ENCODE measurements at places on chromosomes 16 and 17.
A peak's percentile ranks its signal among the peaks of the same experiment; 100 is the strongest.

DNA sequence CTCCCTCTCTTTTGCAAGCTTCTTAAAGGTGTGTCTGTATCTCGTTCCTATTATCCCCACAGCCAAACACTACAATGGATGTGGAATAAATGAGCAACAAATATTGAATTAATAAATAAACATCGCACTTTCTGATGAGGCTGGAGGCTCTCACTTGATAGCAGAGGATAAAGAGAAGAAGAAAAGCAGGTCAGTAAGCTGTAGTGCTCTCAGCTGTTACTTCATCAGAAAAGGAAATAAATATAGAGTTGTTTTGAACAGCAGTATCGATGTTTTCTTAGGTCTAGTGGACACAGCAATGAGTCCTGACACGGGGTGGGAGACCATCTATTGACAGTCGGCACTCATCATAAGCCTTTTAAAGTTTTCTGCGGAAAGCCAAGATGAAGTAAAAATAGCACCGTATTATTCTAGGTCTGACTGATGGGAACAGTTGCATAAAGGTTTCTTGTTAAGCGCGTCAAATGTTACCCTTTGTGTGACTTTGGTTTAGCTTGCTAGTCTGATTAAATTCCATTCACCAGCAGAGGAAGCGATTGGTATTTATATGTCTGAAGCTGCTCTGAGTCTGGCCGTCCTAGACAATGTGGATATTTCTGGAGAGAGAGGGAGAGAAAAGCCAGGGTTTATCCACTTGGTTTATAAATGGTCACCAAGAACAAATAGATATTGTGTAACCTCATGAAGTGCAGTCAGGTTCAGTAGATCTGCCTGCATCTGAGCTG is 646.1 kb downstream of the CDH11 start:
- DNase-seq: peak; percentile 39
- H3K27ac ChIP-seq: no peak overlapping the region
- no peaks in the 10 kb centered on the region for H3K36me3 ChIP-seq
- peaks cover 6% of the 10 kb centered on the region for H3K4me1 ChIP-seq
- H3K27me3 ChIP-seq: no peaks in the 10 kb centered on the region

DNA sequence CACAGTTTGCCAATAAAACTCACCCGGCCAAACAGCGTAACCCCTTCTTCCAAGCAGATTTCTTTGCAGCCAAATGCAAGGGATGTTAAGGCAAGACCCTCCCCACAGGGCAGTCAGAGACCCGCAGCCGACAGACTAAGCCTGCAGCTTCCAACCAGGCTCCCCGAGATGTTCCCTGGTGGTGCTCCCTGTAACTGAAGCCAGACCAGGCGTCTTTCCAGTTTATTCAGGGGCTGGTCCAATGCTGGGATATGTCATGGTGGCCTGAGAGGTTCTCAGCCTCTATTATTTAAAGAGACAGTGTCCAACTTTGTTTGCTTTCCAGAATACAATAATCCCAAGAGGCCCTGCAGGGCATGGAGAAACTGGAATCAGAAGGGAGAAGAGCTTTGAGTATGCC is at the start of gene PMP22:
PMP22 (minus strand) TSS at position 196 of the 400 bp plus-strand sequence. CDS start 4,599 bp downstream, outside the sequence.
- peaks cover 1% of the 10 kb centered on the region for H3K36me3 ChIP-seq
- H3K4me1 ChIP-seq: peaks cover 14% of the 10 kb centered on the region
- DNase-seq: no peak
- H3K27me3 ChIP-seq: no peaks in the 10 kb centered on the region
- H3K4me3 ChIP-seq: peak within 1 kb of the TSS; percentile 92
- no peak within 1 kb of the TSS for H3K27ac ChIP-seq

DNA sequence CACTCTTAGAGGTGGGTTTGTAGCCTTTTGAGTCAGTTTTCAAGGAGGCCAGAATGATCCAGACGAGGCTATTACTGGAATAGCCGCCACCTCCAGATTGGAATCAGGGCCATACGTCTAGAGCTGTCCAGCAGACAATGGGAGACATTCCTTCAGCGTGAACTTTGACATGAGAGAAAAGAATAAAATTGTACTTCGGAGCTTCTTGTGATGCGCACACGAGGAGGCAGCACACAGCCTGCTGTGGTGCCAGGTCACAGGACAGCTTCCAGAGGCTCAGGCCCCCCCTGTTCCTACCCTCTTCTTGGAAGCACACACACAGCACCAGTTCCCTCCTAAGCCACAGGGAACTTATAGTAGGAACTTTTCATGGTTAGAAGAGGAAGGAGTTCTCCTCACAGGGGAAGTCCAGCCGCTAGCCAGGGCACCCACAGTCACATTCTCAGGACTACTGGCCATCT is 81.0 kb downstream of the VPS53 start:
- no peaks in the 10 kb centered on the region for H3K27me3 ChIP-seq
- H3K27ac ChIP-seq: peak overlapping the region; percentile 28
- H3K36me3 ChIP-seq: peaks cover 25% of the 10 kb centered on the region
- H3K4me3 ChIP-seq: no peak overlapping the region
- peak; percentile 27 for DNase-seq

DNA sequence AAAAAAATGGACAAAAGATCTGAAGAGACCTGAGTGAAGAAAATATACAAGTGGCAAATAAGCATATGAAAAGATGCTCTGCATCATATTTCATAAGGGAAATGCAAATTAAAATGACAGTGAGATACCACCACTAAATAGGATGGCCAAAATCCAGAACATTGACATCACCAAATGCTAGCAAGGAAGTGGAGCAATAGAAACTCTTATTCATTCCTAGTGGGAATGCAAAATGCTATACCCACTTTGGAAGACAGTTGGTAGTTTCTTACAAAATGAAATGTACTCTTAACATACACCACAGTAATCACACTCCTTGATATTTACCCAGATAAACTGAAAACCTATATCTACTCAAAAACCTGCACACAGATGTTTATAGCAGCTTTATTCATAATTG is 33.6 kb downstream of the DHRS7B start:
- H3K36me3 ChIP-seq: no peaks in the 10 kb centered on the region
- DNase-seq: no peak
- H3K27me3 ChIP-seq: no peaks in the 10 kb centered on the region
- H3K4me1 ChIP-seq: no peaks in the 10 kb centered on the region

GRCh38 chr16:69465083-69465721 is 40.8 kb downstream of the CYB5B start:
- H3K27ac ChIP-seq: no peak overlapping the region
- H3K4me1 ChIP-seq: peaks cover 8% of the 10 kb centered on the region
- peak; percentile 73 for DNase-seq
- H3K36me3 ChIP-seq: peaks cover 53% of the 10 kb centered on the region

DNA sequence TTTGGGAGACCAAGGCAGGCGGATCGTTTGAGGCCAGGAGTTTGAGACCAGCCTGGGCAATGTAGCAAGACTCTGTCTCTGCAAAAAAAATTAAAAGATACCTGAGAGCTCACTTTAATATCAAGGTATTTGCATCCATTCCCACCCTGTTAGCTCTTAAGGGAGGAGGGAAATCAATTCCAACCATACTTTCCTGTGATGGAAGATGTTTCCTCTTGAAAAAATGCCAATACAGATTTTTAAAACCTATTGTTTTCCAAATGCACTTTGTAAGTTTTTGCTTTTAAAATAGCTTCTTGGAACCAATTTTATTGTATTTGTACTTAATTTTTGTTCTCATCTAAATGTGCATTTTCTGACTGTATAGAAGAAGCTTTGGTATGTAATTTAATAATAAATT is 49.2 kb downstream of the GOSR1 start:
- peaks cover 18% of the 10 kb centered on the region for H3K36me3 ChIP-seq
- peaks cover 3% of the 10 kb centered on the region for H3K4me1 ChIP-seq
- no peaks in the 10 kb centered on the region for H3K27me3 ChIP-seq
- H3K4me3 ChIP-seq: no peak overlapping the region
- H3K27ac ChIP-seq: no peak overlapping the region

GRCh38 chr16:77468831-77469230 is 34.0 kb upstream of the ADAMTS18 start:
- no peaks in the 10 kb centered on the region for H3K36me3 ChIP-seq
- H3K27ac ChIP-seq: no peak overlapping the region
- H3K4me3 ChIP-seq: no peak overlapping the region
- H3K4me1 ChIP-seq: no peaks in the 10 kb centered on the region
- no peak for DNase-seq

- DNase-seq: no peak
- H3K4me3 ChIP-seq: no peak overlapping the region
- H3K4me1 ChIP-seq: no peaks in the 10 kb centered on the region
- H3K27me3 ChIP-seq: peaks cover 3% of the 10 kb centered on the region
- no peak overlapping the region for H3K27ac ChIP-seq
Observed at GRCh38 chr17:75743625-75744206, 21.3 kb downstream of the GALK1 start.

DNA sequence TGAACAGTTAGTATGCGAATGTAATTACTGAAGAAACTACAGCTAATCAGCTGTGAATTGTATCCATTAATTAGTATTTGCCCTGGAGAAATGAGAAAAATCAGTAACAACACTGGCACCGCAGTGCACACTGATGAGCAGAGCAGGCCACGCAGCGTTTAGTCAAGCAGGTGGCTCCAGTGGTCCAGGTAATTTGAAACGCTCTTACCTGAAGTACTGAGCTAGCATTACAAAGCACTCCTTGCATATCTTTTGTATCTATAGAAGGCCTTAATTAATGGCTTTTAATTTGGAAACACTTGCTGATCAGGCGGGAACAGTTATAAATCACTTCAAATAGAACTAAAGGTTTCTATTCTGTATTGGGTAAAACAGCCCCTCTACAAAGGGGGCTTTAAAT is 76.4 kb downstream of the TOX3 start:
- H3K27ac ChIP-seq: no peak overlapping the region
- H3K4me1 ChIP-seq: no peaks in the 10 kb centered on the region
- no peaks in the 10 kb centered on the region for H3K36me3 ChIP-seq
- no peak for DNase-seq
- H3K27me3 ChIP-seq: no peaks in the 10 kb centered on the region

- no peaks in the 10 kb centered on the region for H3K4me1 ChIP-seq
- DNase-seq: peak; percentile 5
- H3K27ac ChIP-seq: no peak overlapping the region
- H3K27me3 ChIP-seq: no peaks in the 10 kb centered on the region
- no peak overlapping the region for H3K4me3 ChIP-seq
Observed at GRCh38 chr16:68147444-68147843, 62.3 kb downstream of the NFATC3 start.

GRCh38 chr17:36500745-36501225 is 14.3 kb downstream of the ZNHIT3 start:
- H3K4me3 ChIP-seq: no peak overlapping the region
- no peak for DNase-seq

DNA sequence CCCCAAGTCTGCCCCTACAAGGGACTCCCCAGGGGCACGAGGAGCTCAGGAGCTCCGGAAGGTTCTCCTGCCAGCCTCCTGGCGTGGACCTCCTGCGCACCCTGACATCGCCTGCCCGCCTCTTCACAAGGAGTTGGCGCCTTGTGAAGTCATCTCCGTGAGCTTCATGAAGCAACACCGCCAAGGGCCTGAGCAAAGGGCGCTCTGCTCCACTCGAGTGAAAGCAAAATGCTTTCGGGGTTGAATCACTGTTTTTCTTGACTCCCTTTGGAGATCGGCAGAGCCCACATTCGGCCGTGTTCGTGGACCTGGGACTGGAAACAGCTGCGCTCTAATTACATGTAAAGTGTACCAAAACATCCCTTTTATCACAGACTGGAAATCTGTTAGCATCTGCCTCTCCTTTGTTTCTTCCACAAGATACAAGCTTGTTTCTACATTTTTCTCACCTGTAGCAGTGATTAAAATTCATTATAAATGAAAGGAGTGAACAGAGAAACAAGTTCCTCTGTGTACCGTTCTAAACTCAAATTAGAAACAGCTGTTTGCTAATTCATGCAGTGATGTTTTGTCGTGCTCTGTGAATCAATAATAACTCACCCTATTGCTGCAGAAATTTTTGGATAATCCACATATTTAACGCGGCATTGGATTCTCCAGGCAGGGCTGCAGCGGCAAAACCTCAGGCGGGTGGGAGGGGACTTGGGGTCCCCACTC is 203.3 kb downstream of the ZNF423 start:
- no peaks in the 10 kb centered on the region for H3K36me3 ChIP-seq
- H3K4me1 ChIP-seq: peaks cover 20% of the 10 kb centered on the region
- no peaks in the 10 kb centered on the region for H3K27me3 ChIP-seq
- H3K27ac ChIP-seq: peak overlapping the region; percentile 60

- no peak for DNase-seq
- peaks cover 7% of the 10 kb centered on the region for H3K4me1 ChIP-seq
- no peaks in the 10 kb centered on the region for H3K27me3 ChIP-seq
- no peak overlapping the region for H3K27ac ChIP-seq
- peaks cover 80% of the 10 kb centered on the region for H3K36me3 ChIP-seq
Observed at GRCh38 chr16:89931305-89931896, 8.3 kb downstream of the TUBB3 start.

DNA sequence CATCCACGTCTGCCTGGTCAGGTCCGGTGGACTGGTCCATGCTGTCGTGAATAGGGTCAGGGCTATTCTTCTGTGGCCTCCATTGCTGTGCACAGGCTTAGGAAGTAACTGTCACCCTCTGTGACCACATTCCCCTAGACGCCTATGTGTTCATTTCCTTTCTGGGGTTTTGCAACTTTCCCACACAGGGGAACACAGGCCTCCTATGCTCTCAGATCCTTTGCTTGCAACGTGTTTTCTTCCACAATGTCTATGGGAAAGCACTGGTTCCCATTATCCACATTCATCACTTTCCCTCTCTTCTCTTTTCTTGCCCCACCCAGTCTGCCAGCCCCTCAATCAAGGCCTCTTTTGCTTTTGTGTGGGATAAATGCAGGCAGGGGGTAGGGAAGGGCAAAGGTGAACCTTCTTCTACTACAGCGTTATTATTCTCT is 43.2 kb upstream of the DNAJA2 start:
- peaks cover 2% of the 10 kb centered on the region for H3K4me1 ChIP-seq
- no peaks in the 10 kb centered on the region for H3K36me3 ChIP-seq
- H3K27ac ChIP-seq: no peak overlapping the region
- no peaks in the 10 kb centered on the region for H3K27me3 ChIP-seq

DNA sequence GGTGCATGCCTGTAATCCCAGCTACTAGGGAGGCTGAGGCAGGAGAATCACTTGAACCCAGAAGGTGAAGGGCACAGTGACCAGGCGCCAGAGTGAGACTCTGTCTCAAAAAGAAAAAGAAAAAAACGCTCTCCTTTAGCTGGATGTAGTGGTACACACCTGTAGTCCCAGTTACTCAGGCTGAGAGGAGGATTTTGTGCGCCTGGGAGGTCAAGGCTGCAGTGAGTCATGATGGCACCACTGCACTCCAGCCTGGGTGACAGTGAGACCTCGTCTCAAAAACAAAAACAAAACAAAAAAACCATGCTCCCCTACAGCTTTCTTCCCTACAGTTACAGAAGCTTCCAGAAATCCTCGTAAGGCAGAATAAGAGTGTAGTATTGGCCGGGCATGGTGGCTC is 33.1 kb upstream of the ST6GALNAC1 start:
- no peak overlapping the region for H3K4me3 ChIP-seq
- no peaks in the 10 kb centered on the region for H3K27me3 ChIP-seq
- H3K36me3 ChIP-seq: peaks cover 61% of the 10 kb centered on the region
- H3K4me1 ChIP-seq: peaks cover 5% of the 10 kb centered on the region

DNA sequence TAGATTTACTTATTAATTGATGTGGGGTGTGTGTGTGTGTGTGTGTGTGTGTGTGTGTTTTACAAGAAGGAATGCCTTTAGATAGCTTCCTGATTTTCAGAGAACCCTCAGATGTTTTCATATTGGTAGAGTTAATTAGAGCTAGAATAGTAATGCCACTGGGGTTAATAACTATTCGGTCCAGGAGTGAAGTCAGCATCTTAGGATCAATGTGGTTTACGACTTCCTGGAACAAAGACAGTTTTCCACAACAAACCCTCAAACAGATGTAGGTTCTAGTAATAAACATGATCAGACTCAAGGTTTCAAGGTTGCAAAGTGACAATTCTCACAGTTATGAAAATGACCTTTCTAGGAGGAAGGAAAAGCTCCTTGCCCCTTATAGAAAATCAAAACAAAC is 12.2 kb upstream of the SLC52A1 start:
- no peak overlapping the region for H3K4me3 ChIP-seq
- no peak overlapping the region for H3K27ac ChIP-seq
- H3K27me3 ChIP-seq: no peaks in the 10 kb centered on the region
- no peaks in the 10 kb centered on the region for H3K36me3 ChIP-seq
- H3K4me1 ChIP-seq: peaks cover 1% of the 10 kb centered on the region

Measured in mesenchymal stem cell (in vitro differentiated cells and primary cell).